ENCODE measurements at places on chromosomes 2 and 18.

DNA sequence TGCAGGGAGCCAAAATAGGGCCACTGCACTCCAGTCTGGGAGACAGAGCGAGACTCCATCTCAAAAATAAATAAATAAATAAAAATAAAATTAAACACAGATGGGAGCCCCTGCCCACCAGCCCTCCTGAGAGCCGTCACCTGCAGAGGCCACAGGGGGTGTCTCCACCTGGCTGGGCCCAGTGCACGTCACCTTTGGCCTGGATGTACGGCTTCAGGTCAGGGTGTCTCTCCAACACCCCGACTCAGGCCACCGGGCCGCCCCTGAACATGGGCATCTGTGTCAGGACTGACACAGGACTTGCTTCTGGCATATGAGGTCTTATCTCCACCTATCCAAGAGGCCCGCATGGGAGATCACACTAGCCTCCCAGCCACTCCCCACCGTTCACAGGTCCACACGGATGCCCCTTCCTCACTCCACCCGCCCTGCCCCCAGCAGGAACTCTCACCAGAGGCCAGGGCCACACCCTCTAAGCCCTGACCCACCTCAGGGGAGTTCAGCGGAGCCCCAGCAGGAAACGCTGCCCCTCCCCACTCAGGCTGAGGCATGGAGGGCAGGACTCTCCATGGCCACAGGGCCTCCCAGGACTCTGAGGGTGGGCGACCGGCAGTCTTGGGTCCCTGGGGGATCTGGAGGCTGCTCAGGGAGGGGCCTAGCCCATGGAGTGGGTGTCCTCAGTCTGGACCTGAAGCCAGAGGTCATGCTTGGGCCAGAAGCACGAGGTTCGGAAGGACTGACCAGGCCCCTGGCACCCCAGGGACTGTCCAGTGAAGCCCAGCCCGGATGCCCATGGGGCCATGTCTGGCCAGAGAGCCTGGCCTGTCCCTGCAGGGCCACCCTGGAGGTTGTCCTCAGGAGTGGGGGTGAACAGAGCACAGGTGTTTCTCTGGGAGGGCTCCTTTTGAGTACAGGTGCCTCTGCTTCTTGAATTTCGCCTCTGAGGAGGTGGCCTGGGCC, 1.6 kb upstream of the CROCC2 start:
- no peak for DNase-seq

GRCh38 chr2:12498286-12498685, 218.4 kb upstream of the TRIB2 start:
- no peak for DNase-seq

- DNase-seq = no peak
These were observed 14.3 kb upstream of the PER2 start for GRCh38 chr2:238302751-238303150.

GRCh38 chr2:233311241-233311926, 3.8 kb downstream of the SAG start:
- DNase-seq = no peak

- DNase-seq = no peak
These were observed 2.4 kb downstream of the POU3F3 start for GRCh38 chr2:104856086-104856972.

DNA sequence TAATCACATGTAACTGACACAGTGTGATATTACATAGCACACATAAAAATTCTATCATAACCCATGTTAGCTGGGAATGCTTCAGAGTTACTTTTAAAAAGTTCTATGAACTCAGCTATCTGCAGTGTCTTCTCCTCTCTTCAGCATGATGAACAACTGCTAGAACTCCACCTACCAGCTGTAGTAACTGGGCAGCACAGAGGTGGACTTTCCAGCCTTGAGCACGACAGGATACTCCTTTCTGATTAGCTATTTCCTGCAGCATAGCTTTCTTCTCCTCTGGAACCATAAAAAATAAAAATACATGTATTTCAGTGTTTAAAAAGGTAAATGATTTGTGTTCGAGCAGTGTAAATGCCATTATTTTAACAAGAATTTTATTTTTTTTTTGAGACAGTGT, 59.5 kb upstream of the AMMECR1L start:
- no peak for DNase-seq

GRCh38 chr2:222142027-222142426, 156.8 kb downstream of the PAX3 start:
- DNase-seq = no peak

All from NCI-H748 treated with DMSO at 0.1 percent for 48 hours (cell line).